ENCODE measurements at places on chromosomes 1 and 21.

GRCh38 chr1:147738739-147739476, 21.5 kb downstream of the GJA5 start:
- DNase-seq, result no peak

DNA sequence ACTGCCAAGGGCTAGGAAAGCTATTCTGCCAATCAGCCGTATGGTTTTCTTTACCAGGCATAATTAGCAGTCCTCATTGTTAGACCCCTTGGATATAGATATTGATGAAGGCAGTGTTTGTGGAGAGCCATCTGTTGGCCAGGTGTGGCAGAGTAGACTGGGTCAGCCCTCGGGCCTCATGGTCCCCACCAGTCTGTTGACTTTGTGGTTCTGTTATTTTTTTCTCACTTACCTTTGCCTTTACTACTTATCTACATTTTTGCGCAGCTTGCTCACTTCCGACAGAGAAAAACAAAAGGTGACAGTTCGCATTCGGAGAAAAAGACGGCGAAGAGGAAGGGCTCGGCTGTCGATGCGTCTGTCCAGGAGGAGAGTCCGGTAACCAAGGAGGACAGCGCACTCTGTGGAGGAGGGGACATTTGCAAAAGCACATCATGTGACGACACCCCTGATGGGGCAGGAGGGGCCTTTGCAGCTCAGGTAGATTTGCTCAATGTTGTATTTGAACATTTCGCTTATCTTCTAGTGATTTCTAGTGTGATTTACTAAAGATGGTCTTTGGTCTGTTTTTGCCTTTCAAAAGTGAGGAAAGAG, 2.3 kb downstream of the PCNT start:
- DNase-seq, result no peak

- no peak for DNase-seq
Measured at GRCh38 chr1:31647106-31647505, 2.4 kb upstream of the PEF1 start.

DNA sequence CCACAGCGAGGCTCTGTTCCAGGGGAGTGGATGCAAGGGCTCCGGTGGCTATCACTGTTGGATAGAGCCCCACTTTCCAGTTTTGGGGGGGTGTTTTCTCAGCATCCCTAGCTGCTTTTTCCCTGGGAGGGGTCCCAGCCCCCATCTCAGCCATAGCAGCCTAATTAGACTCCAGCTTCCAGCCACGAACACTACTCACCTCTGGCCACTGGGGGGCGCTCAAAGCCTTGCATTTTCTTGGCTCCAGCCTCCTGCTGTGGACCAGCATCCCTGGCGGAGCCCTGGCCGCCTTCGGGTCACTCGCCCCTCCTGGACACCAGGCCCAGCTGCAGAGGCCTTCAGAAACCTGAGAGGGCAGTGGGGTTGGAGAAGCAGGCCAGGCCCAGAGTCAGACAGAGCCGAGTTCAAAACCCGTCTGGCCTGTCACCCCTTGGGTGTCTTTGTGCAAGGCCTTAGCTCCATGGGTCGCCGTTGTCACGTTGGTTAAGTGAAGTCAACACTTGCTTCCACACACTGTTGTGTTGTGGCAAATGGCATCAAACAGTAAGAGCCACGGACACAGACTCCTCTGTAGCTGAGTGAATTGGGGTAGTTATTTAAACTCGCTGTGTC, 93.5 kb upstream of the ACTL8 start:
- peak; percentile 84 for DNase-seq

GRCh38 chr1:98398649-98399048, 262.9 kb upstream of the SNX7 start:
- no peak for DNase-seq

DNA sequence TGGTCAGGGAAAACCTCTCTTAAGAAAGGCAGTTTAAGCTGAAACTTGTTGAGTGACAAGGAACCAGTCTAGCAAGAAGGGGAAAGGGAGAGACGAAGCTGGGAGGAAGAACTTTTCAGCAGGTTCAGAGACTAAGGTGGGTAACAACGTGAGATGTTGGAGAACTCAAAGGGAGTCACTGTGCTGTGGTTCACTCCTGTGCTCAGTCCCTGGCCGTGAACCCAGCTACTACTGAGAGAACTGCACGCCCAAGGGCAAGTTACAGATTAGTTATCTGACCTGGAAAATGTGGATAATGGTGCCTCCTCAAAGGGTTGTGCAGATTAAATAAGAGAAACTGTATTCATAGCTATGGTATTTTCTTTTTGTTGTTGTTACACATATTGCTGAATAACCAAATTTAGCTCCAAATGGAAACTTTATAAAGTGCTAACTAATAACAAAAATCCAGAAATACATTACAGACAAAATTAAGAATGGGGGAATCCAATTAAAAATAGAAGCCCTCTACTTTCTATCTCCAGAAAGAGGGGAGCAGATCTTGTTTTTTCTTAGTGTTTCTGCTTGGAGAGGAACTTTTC, 2.9 kb downstream of the ZBTB40 start:
- DNase-seq, result no peak

GRCh38 chr1:202553560-202554038, 156.7 kb downstream of the SYT2 start:
- DNase-seq, result no peak

DNA sequence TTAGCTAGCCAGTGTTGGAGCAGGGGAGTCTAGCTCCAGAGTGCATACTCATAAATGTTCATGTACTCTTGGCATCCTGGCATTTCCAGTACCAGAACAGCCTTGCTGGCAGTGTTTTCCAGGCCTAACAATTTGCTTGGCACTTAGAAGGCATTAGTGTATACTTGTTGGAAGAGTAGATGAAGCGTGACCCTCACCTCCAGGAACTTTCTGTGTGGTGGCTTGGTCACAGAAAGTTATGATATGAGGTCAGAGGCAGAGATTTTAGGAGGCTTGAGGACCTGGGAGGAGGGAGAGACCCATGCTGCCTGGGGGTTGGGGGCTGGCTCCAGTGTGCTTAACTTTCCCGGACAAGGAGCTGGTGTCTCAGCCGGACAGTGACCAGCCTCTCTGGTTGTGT, 52.7 kb upstream of the GCLM start:
- DNase-seq, result no peak

DNA sequence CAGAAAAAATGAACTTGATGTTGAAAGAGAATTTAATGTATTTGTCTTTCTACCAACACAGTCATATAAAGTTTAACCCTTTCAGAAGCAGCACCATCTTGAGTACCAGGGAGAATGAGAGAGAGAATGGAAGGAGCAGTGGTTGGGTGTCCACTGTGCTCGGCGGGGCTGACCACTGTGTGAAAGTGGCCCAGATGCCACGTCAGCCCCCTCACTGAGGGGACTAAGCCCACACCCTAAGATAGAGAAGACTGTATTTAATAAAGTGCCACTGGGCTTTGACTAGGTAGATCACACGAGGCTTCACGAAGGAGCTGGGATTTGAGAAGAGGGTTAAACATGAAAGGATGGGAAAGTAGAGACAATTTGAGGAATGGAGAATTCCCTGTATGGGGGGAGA, 31.2 kb downstream of the BATF3 start:
- no peak for DNase-seq

GRCh38 chr1:184388319-184388889, 1.6 kb downstream of the C1orf21 start:
- no peak for DNase-seq

GRCh38 chr1:173870252-173871075, 2.3 kb downstream of the ZBTB37 start:
- DNase-seq, result no peak

DNA sequence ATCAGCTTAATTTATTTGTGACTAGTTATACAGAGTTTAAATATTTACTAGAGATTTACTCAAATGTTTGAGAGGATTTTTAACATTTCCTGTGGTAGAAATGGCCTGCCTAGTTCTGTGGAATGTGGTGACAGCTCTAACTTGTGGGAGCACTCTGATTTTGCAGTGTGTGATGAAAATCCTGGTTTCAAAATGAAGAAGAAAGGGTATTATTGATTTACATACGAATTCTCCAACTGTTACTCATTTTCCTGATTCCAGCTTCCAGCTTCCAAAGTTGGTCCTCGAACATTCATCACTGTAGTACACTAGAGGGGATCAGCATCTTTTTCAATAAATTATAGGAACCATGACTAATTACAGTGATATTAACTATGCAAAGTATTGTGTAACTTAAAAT, 462.7 kb upstream of the PKN2 start:
- DNase-seq, result no peak

- DNase-seq, result no peak
Measured at GRCh38 chr1:76379506-76379905, 305.0 kb downstream of the ST6GALNAC3 start.

- DNase-seq, result no peak
Measured at GRCh38 chr1:186923486-186923885, 94.7 kb downstream of the PLA2G4A start.

- no peak for DNase-seq
Measured at GRCh38 chr1:21534674-21535378, 25.6 kb downstream of the ALPL start.

All from type B pancreatic cell (in vitro differentiated cells).